ENCODE measurements at places on chromosomes 4 and X. TPM values are rescaled to one million over a fixed set of nuclear protein-coding genes. Genes with fewer than 3 reads are reported as not detected.

DNA sequence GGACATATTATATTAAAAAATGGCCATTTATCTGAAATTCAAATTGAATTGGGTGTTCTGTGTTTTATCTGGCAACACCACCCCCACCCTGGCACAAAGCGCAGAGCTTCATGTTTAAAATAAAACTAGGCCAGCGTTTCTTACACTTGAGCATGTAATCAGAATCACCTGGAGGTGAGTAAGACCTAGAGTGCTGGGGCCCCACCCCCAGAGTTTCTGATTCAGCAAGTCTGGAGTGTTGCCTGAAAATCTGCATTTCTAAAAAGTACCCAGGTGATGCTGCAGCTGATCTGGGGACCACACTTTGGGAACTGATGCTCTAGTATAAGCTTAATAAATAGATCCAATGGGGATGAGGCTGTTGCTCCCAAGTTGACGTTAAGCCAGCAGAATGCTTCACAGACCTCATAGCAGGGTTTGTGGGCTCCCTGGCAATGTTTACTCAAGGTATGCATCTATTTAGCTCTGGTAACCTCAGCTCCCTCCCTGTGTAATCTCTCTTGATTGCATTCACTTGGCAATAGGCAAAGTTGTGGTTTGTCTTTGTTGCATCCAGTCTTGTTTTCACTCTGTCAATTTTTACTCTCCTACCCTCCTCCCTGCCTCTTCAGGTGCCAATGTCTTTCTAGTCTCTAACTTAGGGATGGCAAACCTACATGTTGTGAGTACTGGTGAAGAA is 99.8 kb upstream of the TEX13D start:
- DNase-seq, result no peak
- no peaks in the 10 kb centered on the region for H3K36me3 ChIP-seq
- no peak overlapping the region for H3K4me3 ChIP-seq
- no peaks in the 10 kb centered on the region for H3K27me3 ChIP-seq
- no peak overlapping the region for H3K27ac ChIP-seq

DNA sequence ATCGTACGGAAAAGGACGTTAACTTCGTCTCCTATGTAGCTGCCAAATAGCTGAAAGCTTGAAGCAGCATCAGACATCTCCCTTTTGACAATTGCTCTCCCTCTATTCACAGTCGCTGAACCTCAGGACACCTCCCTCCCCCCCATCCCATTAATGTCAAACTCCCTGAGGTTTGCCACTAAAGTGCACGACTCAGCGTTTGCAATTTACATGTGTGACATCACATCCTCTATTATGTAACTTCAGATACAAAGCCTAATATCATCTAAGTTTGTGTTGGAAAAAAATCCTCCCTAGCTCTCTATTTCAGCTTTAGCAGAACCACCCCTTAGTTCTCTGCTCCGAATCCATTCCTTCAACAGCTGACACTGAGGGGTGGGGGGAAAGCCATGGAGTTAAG is 5.5 kb upstream of the NR3C2 start:
- peaks cover 23% of the 10 kb centered on the region for H3K4me1 ChIP-seq
- no peaks in the 10 kb centered on the region for H3K36me3 ChIP-seq
- no peak for DNase-seq
- H3K27ac ChIP-seq, result peak overlapping the region; percentile 81
- peak overlapping the region; percentile 55 for H3K4me3 ChIP-seq

DNA sequence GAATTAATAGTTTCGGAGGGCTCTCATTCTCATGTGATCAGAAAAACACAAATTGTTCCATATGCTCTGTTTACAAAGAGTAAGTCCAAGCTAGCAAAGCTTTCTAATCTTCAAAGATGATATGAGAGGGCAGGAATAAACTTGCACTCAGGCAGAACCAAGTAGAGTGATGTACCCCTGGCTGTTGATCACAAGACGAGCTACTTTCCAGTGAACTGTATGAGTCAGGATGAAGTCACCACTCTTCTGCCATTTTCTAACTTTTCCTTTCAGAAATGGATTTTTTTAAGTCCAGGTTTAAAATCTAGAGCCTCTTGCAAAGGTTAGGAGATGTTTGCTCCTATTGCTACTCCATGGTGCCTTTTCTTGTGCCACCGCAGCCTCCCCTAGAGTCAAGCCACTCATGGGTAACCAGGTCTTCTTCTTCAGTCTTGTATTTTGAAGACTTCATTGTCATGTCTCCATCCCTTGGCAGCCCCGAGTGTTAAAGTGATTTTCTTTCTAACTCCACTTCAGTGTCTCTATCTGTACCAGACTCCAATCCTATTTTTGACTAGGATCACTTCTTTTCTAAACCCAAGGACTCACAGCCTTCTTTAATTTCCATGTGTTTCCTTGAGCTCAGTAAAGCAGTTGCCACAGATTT is 171.9 kb upstream of the GALNT7 start:
- no peaks in the 10 kb centered on the region for H3K36me3 ChIP-seq
- no peak for DNase-seq

DNA sequence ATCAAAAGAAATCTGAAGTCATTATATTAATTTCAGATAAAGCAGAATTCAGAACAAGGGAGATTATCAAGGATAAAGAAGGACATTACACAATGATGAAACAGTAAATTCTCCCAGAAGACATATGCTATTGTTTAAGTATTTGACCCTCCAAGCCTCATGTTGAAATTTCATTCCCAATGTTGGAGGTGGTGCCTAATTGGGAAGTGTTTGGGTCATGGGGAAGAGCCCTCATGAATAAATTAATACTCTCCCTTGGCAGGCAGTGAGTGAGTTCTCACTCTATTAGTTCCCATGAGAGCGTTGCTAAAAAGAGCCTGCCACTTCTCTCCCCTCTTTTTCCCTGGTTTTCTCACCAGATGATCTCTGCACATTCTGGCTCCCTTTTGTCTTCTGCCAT is 249.9 kb upstream of the GRIA3 start:
- no peaks in the 10 kb centered on the region for H3K36me3 ChIP-seq
- H3K27ac ChIP-seq, result no peak overlapping the region
- DNase-seq, result no peak
- no peaks in the 10 kb centered on the region for H3K27me3 ChIP-seq

Gene BMX
- not detected for polyA plus RNA-seq

Gene MSMO1
- 19.0 TPM for polyA plus RNA-seq

Gene DRP2
- not detected for polyA plus RNA-seq

DNA sequence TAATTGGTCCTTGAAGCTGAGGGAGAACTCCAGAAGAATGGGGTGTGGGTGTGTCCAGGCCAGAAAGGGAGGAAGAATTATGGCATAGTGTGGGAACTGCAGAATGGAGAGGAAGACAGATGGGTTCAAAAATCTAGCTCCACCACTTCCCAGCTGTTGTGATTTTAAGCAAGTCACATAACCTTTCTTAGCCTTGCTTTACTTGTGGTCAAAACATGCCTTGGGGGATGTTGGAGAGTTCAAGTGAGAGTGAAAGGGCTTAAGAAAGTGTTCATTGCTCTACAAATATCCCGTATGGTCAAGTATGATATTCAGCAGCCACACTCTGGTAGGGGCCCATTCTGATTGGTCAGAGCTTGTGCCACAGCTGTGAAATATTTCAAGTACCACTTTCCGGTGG is 15.0 kb upstream of the STARD8 start:
- no peak for DNase-seq
- H3K36me3 ChIP-seq, result no peaks in the 10 kb centered on the region
- H3K27me3 ChIP-seq, result peaks cover 5% of the 10 kb centered on the region
- no peak overlapping the region for H3K27ac ChIP-seq

DNA sequence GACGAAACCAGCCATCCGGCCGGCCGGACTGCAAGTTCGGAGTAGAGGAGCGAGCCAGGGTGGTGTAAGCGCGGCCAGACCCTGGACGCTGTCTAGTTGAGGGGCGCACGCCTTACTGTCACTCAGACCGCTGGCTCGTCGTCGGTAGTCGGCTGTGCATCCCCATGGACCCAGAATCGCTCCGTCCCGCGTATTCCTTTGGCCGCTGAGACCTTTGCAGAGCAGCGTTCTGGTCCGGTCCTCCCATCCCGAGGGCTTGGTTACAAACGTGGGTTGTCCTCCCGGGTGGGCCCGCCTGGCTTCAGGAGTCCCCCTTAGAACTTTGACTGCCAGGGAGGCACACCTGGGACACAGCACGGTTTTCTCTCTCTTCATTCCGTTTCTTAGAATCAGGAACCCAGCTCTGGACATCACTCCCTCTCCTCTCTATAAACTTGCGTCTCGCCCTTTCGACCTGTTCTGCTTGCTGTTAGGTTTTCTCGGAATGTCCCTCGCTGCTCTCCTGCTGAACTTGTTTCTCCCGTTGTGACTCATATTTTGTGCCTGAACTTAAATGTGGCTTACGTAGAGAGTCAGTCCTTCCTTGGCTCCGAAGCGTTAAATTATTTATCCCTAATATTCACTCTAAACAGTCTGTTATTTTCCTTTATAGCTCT is 672 bp downstream of the PGM2 start:
- H3K27me3 ChIP-seq, result no peaks in the 10 kb centered on the region
- DNase-seq, result no peak
- H3K4me3 ChIP-seq, result peak overlapping the region; percentile 99
- peak overlapping the region; percentile 97 for H3K27ac ChIP-seq

DNA sequence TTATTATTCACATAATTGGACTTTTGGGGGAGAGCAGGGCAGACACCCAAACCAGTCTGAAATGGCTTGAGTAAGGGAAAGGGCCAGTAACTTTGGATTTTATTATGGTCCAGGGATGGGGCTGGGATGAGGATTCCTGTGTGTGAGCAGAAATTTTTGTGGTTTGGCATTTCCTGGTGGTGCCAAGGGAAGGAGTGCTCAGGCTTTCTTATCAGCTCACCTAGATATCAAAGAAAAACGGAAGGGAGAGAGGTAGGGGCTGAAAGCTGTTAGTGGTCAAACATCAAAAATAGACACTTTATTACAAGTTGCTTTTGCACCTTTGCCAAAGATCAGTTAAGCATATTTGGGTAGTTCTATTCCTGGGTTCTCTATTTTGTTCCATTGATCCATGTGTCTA is 128.5 kb upstream of the DIPK2B start:
- no peaks in the 10 kb centered on the region for H3K27me3 ChIP-seq
- H3K4me1 ChIP-seq, result no peaks in the 10 kb centered on the region
- no peak overlapping the region for H3K27ac ChIP-seq
- DNase-seq, result no peak

DNA sequence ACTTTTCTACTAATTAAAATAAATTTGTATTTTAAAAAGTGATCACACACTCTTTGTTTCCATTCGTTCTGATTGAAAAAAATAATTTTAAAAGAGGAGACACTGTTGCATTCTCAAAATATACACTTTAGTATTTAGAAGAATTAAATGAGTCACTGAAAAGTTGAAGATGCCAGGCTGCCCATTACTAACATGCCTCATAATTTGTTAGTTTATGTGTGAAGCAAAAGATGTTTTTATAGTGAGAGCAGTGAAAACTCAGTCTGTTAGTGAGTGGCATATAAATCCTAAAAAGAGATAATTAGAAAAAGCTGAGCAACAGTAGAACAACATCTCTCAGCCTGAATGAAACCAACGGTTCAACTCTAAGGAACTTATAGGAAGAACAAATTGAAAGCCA is 143.4 kb downstream of the CDS1 start:
- no peaks in the 10 kb centered on the region for H3K36me3 ChIP-seq
- H3K4me1 ChIP-seq, result no peaks in the 10 kb centered on the region
- no peaks in the 10 kb centered on the region for H3K27me3 ChIP-seq
- H3K4me3 ChIP-seq, result no peak overlapping the region
- DNase-seq, result no peak

Gene CRMP1
- polyA plus RNA-seq, result not detected

DNA sequence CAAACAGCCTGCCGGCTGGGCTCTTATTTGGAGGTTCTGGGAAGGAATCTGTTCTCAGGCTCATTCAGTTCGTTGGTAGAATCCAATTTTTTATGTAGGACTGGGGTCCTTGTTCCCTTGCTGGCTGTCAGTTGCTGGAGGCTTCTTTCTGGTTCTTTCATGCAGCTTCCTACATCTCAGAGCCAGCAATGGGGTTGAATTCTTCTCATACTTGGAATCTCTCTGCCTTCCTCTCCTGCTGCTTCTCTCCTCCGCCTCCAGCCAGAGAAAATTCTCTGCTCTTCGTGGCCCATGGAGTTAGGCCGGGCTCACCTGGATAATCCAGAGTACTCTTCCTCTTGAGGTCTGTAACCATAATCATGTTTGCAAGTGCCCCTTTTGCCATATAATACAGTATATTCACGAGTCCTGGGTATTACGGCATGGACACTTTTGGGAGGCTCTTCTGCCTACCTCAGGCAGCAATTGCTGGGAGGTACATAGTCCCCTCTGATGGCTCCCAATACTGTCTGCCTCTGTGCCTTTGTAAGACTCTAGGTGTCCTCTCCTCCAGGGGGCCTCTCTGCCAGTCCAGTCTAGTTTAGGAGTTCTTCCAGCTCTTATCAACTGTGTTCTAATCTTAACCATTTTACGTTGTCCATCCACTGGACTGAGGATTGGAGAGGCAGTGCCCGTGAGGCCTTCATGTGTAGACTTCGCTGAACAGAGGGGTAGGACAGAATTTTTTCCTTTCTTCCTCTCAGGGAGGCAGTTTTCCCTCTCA is 2.2 kb downstream of the TRMT44 start:
- H3K27ac ChIP-seq, result peak overlapping the region; percentile 69
- no peaks in the 10 kb centered on the region for H3K27me3 ChIP-seq
- H3K4me1 ChIP-seq, result peaks cover 31% of the 10 kb centered on the region
- no peak for DNase-seq

GRCh38 chr4:148048598-148048997 is 316.7 kb downstream of the ARHGAP10 start:
- H3K4me3 ChIP-seq, result no peak overlapping the region
- no peaks in the 10 kb centered on the region for H3K27me3 ChIP-seq
- DNase-seq, result no peak

DNA sequence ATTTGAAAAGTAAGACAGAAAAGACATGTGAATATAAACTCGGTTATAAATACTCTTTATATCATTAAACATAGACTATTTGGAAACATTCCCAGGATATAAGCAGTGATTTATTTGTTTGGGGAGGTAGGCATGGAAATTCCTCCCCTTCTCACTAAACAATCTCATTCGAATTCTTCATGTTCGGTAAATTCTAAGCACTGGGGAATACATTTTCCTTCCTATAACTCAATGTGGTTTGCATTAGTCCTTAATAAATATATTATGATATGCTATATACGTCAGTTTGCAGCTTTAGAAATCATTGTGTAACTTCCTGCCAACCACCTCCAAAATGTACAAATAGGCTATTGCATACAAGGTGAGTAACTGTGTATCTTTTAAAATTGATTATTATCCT is 99.6 kb downstream of the UGT8 start:
- H3K27ac ChIP-seq, result no peak overlapping the region
- no peaks in the 10 kb centered on the region for H3K36me3 ChIP-seq
- peaks cover 4% of the 10 kb centered on the region for H3K27me3 ChIP-seq
- no peak for DNase-seq

DNA sequence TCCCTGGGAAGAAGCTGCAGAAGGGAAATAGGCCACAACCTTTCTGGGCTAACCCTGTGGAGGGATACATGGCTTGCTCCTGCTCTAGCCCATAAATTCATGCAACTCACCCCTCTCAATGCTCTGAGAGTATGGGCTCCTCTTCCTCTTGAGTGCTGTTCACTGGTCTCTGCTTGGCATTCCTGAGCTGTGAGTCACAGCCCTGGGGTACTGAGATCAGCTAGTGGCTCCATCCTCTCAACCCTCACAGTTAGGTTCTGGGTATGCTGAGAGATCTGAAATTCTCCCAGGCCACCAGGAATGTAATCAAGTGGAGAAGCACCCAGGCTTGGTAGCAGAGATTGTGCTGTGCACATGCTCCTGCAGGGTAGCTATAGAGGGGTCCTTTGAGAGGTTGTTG is 60.6 kb upstream of the SPANXN2 start:
- no peaks in the 10 kb centered on the region for H3K4me1 ChIP-seq
- no peak overlapping the region for H3K27ac ChIP-seq
- H3K27me3 ChIP-seq, result no peaks in the 10 kb centered on the region
- no peak for DNase-seq

- H3K27ac ChIP-seq, result no peak overlapping the region
- H3K4me3 ChIP-seq, result no peak overlapping the region
- no peaks in the 10 kb centered on the region for H3K36me3 ChIP-seq
- no peaks in the 10 kb centered on the region for H3K27me3 ChIP-seq
Observed at GRCh38 chr4:183287309-183287659, 32.8 kb downstream of the CLDN22 start.

All from naive thymus-derived CD8-positive, alpha-beta T cell (primary cell).